ENCODE measurements at places on chromosomes 1 and 21.

GRCh38 chr1:160626509-160627342, 20.1 kb downstream of the SLAMF1 start:
- peak overlapping the region; percentile 9 for H3K4me3 ChIP-seq
- peaks cover 98% of the 10 kb centered on the region for H3K4me1 ChIP-seq
- DNase-seq: no peak
- no peaks in the 10 kb centered on the region for H3K27me3 ChIP-seq
- H3K36me3 ChIP-seq: peaks cover 8% of the 10 kb centered on the region

- no peak overlapping the region for H3K27ac ChIP-seq
- no peak overlapping the region for H3K4me3 ChIP-seq
- H3K27me3 ChIP-seq: no peaks in the 10 kb centered on the region
- H3K4me1 ChIP-seq: no peaks in the 10 kb centered on the region
These were observed 91.4 kb upstream of the CTTNBP2NL start for GRCh38 chr1:112304612-112305011.

GRCh38 chr1:212637902-212638301, 29.3 kb downstream of the ATF3 start:
- no peaks in the 10 kb centered on the region for H3K36me3 ChIP-seq
- peaks cover 4% of the 10 kb centered on the region for H3K27me3 ChIP-seq
- H3K4me1 ChIP-seq: peaks cover 26% of the 10 kb centered on the region
- no peak overlapping the region for H3K4me3 ChIP-seq

DNA sequence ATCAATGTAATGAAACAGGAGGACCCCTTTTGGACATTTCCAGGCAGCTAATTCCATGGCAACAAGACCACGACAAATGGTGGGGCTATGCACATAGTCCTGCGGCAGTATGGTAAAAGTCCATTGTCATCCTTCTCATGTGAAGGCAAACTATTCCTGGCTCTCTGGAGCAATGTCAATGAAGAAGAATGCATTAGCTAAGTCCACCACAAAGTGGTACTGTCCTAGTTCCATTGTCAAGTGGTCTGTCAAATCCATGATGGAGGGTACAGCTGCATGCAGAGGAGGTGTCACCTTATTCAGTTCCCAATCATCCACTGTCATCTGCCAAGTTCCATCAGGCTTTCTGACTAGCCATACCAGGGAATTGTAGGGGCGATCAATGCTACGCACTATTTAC, 110.1 kb downstream of the GDAP2 start:
- H3K27ac ChIP-seq: no peak overlapping the region
- no peaks in the 10 kb centered on the region for H3K4me1 ChIP-seq
- DNase-seq: no peak
- H3K36me3 ChIP-seq: no peaks in the 10 kb centered on the region
- no peaks in the 10 kb centered on the region for H3K27me3 ChIP-seq
- H3K4me3 ChIP-seq: no peak overlapping the region

DNA sequence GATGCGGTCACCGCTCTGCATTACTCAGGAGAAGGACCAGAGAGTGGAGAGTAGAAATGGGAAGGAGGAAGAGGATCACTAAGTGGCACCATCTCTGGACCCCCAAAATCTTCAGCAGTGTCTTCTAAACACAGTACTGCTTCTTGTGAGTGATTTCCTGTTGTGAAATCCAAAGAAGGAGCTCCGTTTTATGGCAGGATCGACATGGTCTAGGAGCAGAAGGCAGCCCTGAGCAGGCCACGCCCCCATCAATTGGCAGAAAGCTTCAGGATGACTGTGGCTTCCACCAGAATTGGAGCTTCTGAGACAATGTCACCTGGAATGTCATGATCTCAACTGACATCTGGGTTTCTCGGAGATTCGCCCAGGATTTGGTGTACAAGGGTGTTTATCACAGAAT, 171.5 kb downstream of the ADSS2 start:
- no peak for DNase-seq
- H3K4me1 ChIP-seq: no peaks in the 10 kb centered on the region
- no peaks in the 10 kb centered on the region for H3K36me3 ChIP-seq
- H3K4me3 ChIP-seq: no peak overlapping the region

- H3K4me3 ChIP-seq: no peak overlapping the region
- no peaks in the 10 kb centered on the region for H3K36me3 ChIP-seq
- H3K27ac ChIP-seq: no peak overlapping the region
- no peak for DNase-seq
- H3K27me3 ChIP-seq: no peaks in the 10 kb centered on the region
These were observed 22.8 kb downstream of the PDIK1L start for GRCh38 chr1:26134466-26134865.

- H3K27ac ChIP-seq: no peak overlapping the region
- no peaks in the 10 kb centered on the region for H3K4me1 ChIP-seq
- no peaks in the 10 kb centered on the region for H3K27me3 ChIP-seq
- DNase-seq: no peak
- H3K36me3 ChIP-seq: no peaks in the 10 kb centered on the region
These were observed 273.6 kb upstream of the LRRC7 start for GRCh38 chr1:69294171-69294570.

GRCh38 chr1:156618853-156619581, at the start of gene HAPLN2:
Gene HAPLN2 (plus strand): TSS chr1:156619415. CDS start chr1:156623491, 4,076 bp downstream.
- DNase-seq: no peak
- H3K4me3 ChIP-seq: no peak within 1 kb of the TSS
- peaks cover 4% of the 10 kb centered on the region for H3K4me1 ChIP-seq
- peaks cover 23% of the 10 kb centered on the region for H3K27me3 ChIP-seq
- no peak within 1 kb of the TSS for H3K27ac ChIP-seq

DNA sequence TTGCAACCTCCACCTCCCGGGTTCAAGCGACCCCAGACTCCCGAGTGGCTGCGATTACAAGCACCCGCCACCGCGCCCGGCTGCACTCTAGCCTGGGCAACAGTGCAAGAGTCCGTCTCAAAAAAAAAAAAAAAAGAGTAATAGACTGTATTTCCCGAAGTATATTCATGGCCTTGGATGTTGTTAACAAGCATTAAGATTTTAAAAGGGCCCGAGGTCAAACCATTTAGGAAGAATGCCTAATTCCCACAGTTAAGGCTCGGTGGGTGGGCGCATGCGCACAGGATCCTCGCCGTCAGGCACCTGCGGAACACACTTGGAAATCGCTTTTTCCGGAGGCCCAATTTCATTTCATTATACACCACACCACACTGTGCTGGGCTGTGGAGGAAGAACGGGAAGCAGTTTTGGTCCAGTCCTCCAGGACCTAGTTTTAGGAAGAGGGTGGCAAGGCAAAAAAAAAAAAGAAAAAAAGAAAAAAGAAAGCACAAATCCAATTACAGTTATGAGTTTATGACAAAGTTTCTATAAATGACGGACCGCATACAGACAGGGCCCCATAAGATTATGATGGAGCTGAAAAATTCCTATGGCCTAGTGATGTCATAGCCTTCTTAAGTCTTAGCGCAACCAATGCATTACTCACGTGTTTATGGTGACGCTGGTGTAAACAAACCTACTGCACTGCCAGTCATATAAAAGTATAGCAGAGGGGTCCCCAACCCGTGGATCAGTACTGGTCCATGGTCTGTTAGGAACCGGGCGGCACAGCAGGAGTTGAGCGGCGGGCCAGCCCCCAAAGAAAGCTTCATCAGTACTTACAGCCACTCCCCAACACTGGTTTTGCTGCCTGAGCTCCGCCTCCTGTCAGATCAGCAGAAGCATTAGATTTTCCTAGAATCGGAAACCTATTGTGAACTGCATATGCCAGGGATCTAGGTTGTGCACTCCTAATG, 38.2 kb downstream of the H3-3A start:
- DNase-seq: peak; percentile 34
- peak overlapping the region; percentile 47 for H3K4me3 ChIP-seq
- H3K4me1 ChIP-seq: peaks cover 14% of the 10 kb centered on the region

DNA sequence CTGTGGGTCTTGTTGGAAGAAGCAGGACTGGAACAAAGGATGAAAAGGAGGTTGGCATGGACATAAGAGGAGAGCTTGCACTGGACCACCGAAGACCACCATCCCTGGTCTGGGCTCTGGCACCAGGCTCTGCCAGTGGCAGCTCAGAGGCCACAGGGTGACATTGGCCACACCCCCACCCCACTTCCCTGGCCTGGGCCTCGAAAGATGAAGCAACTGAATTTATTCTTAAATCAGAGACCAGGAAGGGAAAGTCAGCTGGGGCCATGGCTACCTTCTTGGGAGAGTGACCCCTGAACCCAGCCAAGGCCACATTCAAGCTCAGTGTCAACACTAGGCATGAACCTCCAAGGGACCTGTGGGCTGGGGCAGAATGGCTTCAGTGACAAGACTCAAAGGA, 4.0 kb downstream of the KLHDC7A start:
- no peak for DNase-seq
- H3K36me3 ChIP-seq: no peaks in the 10 kb centered on the region
- H3K27ac ChIP-seq: no peak overlapping the region
- no peak overlapping the region for H3K4me3 ChIP-seq
- no peaks in the 10 kb centered on the region for H3K27me3 ChIP-seq
- no peaks in the 10 kb centered on the region for H3K4me1 ChIP-seq

- H3K27me3 ChIP-seq: no peaks in the 10 kb centered on the region
- H3K4me1 ChIP-seq: no peaks in the 10 kb centered on the region
- no peaks in the 10 kb centered on the region for H3K36me3 ChIP-seq
These were observed 123.4 kb upstream of the SNX7 start for GRCh38 chr1:98538106-98538505.

GRCh38 chr1:49166031-49166430, 389.3 kb upstream of the BEND5 start:
- no peaks in the 10 kb centered on the region for H3K36me3 ChIP-seq
- H3K4me1 ChIP-seq: no peaks in the 10 kb centered on the region
- DNase-seq: no peak
- H3K27ac ChIP-seq: no peak overlapping the region

DNA sequence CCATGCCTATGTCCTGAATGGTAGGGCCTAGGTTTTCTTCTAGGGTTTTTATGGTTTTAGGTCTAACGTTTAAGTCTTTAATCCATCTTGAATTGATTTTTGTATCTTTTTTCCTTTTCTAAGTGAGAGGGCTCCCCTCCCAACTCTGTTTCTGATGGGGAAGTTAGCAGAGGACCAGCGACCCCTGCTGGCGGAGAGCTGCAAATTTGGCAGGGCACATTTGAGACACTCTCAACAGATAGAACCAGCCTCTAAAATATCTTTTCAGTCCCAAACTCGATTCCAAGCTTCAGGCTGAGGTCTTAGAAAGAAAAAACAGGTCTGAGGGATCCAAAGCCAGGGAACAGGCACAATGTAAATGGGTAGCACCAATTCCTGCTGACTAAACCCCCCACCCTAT, 32.5 kb downstream of the LRRC3 start:
- H3K27me3 ChIP-seq: no peaks in the 10 kb centered on the region
- H3K4me1 ChIP-seq: no peaks in the 10 kb centered on the region
- H3K27ac ChIP-seq: no peak overlapping the region
- H3K36me3 ChIP-seq: no peaks in the 10 kb centered on the region

DNA sequence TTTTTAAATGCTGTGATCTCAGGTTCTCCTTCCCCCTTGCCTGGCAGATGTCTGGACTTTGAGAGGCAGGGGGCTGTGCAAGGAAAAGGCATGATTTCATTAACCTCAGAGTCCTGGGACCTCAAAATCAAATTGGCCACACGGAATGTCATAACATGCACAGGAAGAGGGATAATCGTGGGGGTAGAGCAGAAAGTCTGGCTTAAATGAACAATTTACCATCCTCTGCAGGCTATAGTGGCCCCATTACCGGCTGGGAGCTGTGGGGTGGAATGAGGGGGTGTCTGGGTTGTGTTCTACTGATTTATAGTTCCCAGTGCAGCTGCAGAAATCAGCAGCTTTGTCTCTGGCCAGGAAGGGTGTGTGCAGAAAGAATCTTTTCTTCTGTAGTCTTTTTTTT, 10.8 kb downstream of the OPRD1 start:
- H3K27ac ChIP-seq: no peak overlapping the region
- no peak for DNase-seq
- no peak overlapping the region for H3K4me3 ChIP-seq
- no peaks in the 10 kb centered on the region for H3K27me3 ChIP-seq
- H3K36me3 ChIP-seq: no peaks in the 10 kb centered on the region
- no peaks in the 10 kb centered on the region for H3K4me1 ChIP-seq

DNA sequence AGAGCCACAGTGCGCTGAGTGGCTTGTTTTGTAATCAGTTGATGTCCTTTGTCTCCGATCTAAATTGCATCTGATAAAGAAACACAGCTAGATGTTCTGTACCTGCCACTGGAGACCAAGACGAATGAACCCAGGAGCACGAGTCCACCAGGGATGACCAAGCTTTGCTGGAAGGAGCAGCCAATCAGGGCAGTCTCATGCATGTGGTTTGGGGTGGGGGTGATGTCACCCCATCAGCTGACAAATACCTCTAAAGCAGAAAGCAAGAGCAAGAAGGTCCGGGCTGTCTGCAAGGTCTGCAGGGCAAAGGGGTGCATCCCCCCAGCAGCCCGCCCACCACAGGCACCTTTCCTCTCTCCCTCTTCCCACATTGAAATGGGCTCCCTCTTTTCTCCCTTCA, 653.8 kb downstream of the AJAP1 start:
- no peaks in the 10 kb centered on the region for H3K4me1 ChIP-seq
- H3K27me3 ChIP-seq: no peaks in the 10 kb centered on the region
- no peak overlapping the region for H3K27ac ChIP-seq
- no peaks in the 10 kb centered on the region for H3K36me3 ChIP-seq
- H3K4me3 ChIP-seq: no peak overlapping the region

GRCh38 chr1:172642970-172643369, 15.9 kb upstream of the FASLG start:
- DNase-seq: no peak
- H3K4me3 ChIP-seq: no peak overlapping the region
- H3K36me3 ChIP-seq: no peaks in the 10 kb centered on the region
- no peak overlapping the region for H3K27ac ChIP-seq

GRCh38 chr1:161970036-161970435, 53.6 kb downstream of the OLFML2B start:
- no peaks in the 10 kb centered on the region for H3K36me3 ChIP-seq
- H3K27ac ChIP-seq: no peak overlapping the region
- H3K4me1 ChIP-seq: no peaks in the 10 kb centered on the region

DNA sequence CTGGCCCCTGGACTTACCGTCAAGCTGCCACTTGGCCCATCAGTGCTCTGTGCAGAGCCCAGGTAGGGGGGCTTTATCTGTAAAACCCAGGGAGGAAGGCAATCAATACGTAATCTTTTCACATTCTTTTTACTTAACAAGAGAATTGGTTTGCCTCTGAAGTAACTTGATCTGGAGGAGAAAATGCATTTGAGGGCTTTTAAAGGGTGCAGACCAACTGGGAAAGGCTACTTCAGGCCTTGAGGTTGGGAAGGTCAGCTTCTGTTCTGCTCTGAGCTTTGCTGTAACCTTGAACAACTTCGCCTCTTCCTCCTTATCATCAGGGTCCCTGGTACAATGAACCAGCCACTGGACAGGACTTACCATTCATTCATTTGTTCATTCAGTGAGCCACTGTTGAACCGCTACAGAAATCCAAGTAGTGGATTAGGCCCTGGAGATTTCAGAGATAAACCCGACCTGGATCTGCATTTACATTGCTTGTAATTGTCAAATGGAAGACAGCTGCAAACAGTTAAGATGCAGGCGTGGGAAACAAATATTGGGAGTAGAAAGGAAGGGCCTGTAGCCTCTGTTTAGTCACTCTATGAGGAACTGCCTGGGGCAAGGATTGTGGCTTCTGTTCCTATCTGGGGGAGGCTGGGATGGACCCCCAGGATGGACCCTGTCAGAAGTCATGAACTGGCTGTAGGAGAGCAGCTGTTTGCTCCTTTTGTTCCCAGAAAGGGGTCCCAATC, 90.9 kb downstream of the MAN1C1 start:
- H3K36me3 ChIP-seq: no peaks in the 10 kb centered on the region
- DNase-seq: no peak
- no peak overlapping the region for H3K27ac ChIP-seq

Measured in CD4-positive, alpha-beta memory T cell (primary cell).